Spleen (tissue), 13 donors: ENCODE measurements at places on chromosomes 3 and 15. TPM values are rescaled to one million over a fixed set of nuclear protein-coding genes. Genes with fewer than 3 reads are reported as not detected.

The TRIM69 gene
- 46.9 TPM for total RNA-seq

The SYNPR gene
- total RNA-seq = not detected

- no peaks in the 10 kb centered on the region for H3K4me1 ChIP-seq
- no peak overlapping the region for H3K27ac ChIP-seq
- H3K4me3 ChIP-seq = no peak overlapping the region
- no peaks in the 10 kb centered on the region for H3K27me3 ChIP-seq
- no peak for DNase-seq
- H3K36me3 ChIP-seq = no peaks in the 10 kb centered on the region
These were observed 1517.1 kb downstream of the SI start for GRCh38 chr3:163561151-163561550.

GRCh38 chr3:43512754-43513404 is 108.9 kb downstream of the ANO10 start:
- H3K36me3 ChIP-seq = no peaks in the 10 kb centered on the region
- H3K27me3 ChIP-seq = no peaks in the 10 kb centered on the region
- no peak overlapping the region for H3K27ac ChIP-seq
- H3K4me1 ChIP-seq = no peaks in the 10 kb centered on the region
- DNase-seq = no peak

The BLOC1S6 gene
- 47.4 TPM for total RNA-seq

The CCDC191 gene
- total RNA-seq = 7.9 TPM
